ENCODE measurements at places on chromosomes 3 and 15.

- no peak for DNase-seq
These were observed 83.5 kb upstream of the VGLL4 start for GRCh38 chr3:11727207-11727606.

DNA sequence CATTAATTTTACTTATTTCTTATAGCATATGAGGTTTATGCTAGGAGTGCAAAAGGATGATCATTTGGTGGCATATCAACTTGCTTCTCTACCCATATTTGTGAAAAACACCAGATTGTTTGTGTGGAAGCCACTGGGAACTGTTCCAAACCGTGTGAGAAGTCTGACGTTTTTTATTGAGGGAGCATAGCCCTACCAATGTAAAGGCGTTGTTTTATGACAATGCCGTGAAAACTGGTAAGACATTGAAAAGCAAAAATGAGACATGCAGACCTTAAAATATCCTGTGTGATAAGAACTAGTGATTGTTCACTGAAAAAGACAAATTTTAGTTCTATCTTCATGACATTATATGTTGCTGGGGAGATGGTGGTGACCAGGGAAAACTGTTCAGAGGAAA lies 87.8 kb downstream of the CHL1 start:
- DNase-seq = no peak

DNA sequence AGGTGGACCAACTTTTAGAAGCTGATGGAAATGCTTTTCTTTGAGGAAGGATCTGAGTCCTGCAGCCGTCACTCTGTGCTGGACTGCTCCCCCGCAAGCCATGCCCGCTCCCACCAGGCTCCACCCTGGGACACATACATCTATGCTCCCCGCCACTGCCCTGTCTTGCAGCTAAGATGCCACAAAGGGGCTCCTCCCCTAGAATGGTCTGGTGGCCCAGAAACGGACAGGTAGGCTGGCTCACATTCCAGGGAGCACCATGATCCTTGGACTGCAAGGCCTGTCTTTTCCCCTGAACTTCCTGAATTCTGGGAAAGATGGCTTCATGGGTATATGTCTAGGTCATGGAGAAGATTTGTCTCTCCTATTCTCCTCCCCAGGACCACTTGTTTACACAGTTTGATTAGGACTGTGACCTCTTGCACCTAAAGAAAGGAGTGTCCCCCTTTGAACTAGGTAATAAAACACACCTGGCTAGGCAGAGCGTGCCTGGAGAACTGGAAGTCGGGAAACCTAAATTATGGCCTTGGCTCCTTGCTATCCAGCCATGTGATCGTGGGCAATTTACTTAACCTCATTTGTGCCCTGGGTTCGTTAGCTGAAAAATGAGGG lies 220.9 kb upstream of the BHLHE40 start:
- DNase-seq = peak; percentile 42

GRCh38 chr3:68479779-68480178 lies 452.6 kb downstream of the TAFA4 start:
- no peak for DNase-seq

DNA sequence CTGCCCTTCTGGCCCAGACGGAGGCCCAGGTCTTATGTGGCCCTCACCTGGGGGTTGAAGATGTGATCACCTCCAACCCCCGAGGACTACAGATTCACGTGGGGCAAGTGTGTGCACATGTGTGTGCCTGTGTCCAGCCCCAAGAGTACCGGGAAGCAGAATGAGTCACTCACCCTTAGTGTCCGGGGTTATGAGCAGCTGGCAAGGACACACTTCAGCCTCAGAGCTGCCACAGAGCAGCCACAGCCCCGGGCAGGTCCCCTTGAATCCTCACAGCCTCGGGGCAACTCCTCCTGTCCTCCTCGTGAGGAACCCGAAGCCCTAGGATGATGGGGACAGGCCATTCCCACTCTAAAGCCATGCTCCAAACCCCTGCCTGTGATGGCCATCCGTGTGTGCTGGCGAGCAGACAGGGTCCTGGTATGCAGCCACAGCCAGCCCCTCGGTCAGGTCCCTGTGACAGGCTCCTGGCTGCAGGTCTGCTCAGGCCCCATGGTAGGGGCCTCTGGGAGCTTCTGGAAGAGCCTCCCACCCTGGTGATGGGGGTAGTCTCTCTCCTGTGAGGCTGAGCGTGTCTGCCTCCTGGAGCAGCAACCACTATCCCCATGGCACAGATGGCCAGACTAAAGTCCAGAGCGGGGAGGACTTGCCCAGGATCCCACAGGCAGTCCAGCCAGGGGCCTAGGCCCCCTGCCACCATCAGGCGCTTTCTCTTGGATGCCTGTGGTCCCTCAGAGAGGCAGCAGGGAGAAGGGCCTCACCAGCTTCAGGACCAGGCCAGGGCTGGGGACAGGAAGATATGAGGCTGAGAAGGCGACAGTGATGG lies 852 bp downstream of the STAB1 start:
- DNase-seq = no peak

DNA sequence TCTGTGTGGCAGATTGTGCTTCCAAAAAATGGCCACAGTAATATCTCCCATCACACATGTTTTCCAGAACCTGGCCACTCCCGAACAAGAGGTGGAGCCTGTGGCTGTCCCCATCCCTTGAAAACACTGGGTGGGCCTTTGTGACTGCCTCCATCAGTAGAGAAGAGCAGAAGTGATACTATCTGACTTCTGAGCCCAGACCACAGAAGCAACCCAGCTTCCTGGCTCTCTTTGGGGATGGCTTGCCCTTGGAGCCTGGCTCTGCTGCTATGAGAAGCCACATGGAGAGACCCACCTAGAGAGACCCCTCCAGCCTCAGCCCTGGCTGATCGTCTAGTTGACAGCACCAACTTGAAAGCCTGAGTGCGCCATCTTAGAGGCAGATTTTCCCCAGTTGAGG lies 39.8 kb upstream of the CMTM8 start:
- no peak for DNase-seq

GRCh38 chr15:24985224-24985623 lies 30.4 kb downstream of the SNRPN start:
- DNase-seq = no peak

DNA sequence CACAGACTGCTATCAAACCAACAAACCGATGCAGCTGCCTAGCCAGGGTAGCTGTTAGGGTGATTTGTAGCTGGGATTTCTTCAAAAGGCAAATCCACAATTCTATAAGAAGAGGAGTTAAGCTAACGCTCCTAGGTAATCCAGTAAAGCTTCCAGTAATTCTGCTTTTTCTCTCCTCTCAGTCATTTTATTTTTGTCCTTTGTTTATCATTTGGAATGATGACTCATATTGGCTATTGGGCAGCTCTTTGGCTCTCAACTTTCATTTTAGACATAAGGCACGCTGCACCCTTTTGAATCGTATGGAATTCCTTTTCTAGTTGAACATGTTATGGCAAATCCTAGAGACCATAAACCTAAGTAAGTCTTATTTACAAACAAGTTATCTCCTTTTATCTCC lies 53.2 kb upstream of the PPARG start:
- DNase-seq = no peak

DNA sequence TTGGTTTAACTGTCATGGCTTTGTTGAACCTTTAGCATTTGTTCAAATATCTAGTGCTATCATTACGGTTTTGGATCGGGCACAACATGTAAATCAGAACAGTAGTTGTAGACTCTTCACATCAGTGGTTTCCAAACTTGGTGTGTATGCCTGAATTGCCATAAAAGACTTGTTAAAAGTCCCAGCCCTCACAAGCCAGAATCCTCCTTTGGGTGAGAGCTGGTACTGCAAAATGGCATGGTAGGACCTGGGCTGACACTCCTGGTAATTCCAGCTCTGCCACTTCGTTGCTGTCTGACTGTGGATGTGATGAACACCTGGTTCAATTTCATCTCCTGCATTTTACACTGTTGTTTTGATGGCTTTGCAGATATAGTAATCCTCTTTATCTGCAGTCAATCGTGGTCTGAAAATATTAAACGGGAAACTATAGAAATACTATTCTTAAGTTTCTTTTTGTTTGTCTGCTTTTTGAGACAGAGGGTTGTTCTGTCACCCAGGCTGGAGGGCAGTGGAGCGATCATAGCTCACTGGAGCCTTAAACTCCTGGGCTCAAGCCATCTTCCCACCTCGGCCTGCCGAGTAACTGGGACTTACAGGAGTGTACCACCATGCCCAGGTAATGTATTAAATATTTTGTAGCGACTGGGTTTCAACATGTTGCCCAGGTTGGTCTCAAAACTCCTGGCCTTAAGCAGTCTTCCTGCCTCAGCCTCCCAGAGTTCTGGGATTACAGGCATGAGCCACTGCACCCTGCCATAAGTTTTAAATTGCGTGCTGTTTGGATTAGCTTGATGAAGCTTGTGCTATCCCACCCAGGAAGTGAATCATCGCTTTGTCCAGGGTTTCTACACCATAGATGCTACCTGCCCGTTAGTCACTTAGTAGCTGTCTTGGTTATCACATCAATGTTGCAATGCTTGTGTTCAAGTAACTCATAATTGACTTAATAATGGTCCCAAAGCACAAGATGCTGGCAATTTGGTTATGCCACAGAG lies 61.6 kb downstream of the RAB7A start:
- peak; percentile 58 for DNase-seq

GRCh38 chr15:89307791-89308190 lies 26.8 kb downstream of the POLG start:
- DNase-seq = no peak

GRCh38 chr15:66721501-66721937 lies 19.5 kb downstream of the SMAD6 start:
- no peak for DNase-seq

GRCh38 chr15:71728881-71729280 lies 81.5 kb upstream of the NR2E3 start:
- no peak for DNase-seq

DNA sequence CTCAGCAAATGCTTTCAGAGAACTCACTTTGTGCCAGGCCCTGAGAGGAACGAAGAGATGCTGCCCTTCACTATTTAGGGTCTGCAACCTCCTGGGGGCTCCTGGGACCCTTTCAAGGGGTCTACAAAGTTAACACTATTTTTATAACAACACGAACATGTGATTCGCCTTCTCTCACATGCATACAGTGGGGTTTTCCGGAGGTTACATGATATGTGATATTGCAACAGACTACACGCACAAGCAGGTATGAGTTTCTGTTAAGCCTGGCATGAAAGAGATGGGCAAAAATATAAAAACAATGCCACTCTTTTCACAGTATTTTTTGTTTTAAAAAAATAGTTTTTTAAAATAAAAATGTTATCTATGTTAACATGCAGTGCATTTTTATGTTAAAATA lies 10.3 kb downstream of the STARD5 start:
- DNase-seq = no peak

DNA sequence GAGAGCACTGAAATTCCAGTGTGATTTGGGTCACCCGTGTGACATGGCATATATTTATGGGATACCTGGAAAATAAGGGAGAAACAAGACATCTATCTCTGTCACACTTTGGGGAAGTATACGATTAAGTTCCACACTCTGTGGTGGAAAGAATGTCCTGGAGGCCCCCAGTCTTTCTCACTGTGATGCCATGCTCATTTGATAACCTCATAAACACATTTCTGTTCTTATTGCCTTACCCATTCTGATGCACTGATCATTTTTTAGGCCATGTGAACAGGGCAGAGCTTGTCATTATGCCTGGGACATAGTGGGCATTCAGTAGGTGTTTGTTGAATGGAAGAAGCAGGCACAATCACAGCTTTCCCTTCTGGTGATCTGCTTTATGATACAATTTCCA lies 349.4 kb upstream of the TPRG1 start:
- no peak for DNase-seq

GRCh38 chr3:195697582-195698324 lies 23.0 kb upstream of the MUC20 start:
- no peak for DNase-seq

DNA sequence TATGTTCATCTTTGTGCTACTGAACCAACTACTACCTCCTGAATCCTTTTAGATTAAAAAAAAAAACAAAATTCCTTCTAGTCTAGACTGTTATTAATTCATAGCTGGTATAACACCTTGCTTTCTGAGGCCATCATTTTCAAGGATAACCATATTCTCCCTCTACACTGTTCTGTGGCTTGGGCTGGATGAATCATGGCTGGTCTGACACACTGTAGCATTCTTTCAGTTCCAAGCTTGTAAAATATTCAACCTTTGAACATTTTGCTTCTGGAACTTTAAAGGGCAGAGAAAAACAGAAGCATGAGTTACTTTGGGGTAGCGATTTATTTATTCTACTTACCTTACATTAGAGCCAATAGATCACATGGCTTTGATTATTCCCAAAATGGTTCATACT lies 7.6 kb downstream of the HSPBAP1 start:
- DNase-seq = no peak

Measured in Caco-2 (cell line).